Body of pancreas (tissue), 4 donors: ENCODE measurements at places on chromosomes 1 and 21. TPM values are rescaled to one million over a fixed set of nuclear protein-coding genes. Genes with fewer than 3 reads are reported as not detected.

The SPRR2E gene
- total RNA-seq: not detected

The CADM3 gene
- 0.26 TPM for total RNA-seq

The HLCS gene
- total RNA-seq: 38.6 TPM

DNA sequence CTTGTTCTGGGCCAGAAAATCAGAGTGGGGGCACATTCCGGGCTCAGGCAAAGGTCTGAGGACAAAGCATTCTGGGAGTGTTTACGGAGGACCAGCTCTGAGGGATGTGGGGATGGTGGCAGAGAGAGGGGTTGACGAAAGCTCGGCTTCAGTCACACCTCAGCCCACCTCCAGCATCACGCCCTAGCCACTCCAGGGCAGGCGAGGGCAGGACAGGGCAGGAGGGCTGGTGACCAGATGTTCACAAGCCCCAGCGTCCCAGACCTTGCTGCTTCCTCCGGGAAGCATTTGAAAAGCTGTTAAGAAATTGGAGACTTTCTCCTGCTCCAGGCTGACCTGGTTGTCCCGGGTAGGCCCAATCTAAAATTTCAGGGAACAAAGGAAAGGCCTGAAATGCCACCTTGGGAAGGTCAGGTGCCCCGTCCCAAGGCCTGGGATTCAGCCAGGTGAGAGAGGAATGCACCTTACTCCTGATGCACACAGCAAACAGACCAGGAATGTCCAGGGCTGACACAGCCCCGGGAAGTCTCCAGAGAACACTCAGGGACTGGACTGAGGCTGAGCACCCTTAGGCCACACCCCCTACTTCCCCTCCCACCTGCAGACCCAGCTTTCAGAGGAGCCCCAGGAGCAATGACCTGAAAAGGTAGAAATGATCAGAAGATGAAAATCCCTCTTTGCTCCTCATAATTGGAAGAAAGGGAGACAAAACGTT is 71.9 kb upstream of the KLHDC7A start:
- no peak for DNase-seq

DNA sequence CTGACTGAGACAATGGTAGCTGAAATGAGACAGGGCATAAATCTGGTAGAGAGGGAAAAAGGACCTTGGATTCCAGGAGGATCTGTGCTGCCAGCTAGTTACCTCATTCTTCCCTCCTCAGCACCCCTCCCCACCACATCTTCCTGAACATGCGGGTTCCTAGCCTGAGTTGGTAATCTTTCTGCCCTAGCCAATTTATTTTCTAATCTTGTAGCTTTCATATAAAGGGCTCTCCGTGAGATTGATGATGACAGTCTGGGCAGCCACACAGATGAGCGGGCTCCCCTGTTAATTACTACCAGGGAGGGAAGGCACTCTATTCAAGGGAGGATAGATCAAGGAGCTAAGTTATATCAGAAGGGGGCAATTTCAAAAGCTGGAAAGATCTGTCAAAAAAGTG is 20.2 kb downstream of the ARHGEF11 start:
- DNase-seq: no peak

GRCh38 chr1:89125240-89125912 is 538 bp downstream of the GBP2 start:
- no peak for DNase-seq

- DNase-seq: no peak
Observed at GRCh38 chr1:168735974-168736373, 7.0 kb upstream of the DPT start.
